Fibroblast of skin of abdomen (primary cell): ENCODE measurements at places on chromosomes 12 and 14.
A peak's percentile ranks its signal among the peaks of the same experiment; 100 is the strongest.

GRCh38 chr12:59113831-59114615, 193.7 kb upstream of the LRIG3 start:
- peak; percentile 85 for DNase-seq

DNA sequence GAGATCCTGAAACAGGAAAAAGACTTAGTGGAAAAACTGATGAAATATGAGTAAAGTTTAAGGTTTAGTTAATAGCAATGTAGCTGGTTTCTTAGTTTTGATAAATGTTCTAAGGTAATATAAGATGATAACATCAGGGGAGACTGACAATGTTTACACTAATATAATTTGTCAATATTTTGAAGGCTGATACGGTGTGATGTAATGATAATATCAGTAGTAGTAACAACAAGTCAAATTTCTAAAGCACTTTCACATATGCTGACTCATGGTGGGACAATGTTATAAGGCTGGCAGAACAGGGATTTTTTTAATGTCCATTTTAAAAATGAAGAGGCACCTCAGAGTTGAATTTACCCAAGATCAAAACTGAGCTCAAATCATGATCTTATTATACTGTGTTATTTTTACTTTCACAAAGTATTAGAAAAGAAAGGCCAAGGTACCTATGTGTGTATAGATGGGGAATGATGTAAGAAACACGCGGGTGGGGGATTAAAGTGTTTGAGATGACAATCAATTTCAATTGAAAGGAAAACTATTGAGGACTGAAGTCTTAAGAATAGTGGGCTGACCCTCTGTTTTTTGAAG, 2.4 kb upstream of the FLRT2 start:
- DNase-seq: peak; percentile 20

- peak; percentile 82 for DNase-seq
Observed at GRCh38 chr12:94186278-94187241, 38.2 kb downstream of the PLXNC1 start.

DNA sequence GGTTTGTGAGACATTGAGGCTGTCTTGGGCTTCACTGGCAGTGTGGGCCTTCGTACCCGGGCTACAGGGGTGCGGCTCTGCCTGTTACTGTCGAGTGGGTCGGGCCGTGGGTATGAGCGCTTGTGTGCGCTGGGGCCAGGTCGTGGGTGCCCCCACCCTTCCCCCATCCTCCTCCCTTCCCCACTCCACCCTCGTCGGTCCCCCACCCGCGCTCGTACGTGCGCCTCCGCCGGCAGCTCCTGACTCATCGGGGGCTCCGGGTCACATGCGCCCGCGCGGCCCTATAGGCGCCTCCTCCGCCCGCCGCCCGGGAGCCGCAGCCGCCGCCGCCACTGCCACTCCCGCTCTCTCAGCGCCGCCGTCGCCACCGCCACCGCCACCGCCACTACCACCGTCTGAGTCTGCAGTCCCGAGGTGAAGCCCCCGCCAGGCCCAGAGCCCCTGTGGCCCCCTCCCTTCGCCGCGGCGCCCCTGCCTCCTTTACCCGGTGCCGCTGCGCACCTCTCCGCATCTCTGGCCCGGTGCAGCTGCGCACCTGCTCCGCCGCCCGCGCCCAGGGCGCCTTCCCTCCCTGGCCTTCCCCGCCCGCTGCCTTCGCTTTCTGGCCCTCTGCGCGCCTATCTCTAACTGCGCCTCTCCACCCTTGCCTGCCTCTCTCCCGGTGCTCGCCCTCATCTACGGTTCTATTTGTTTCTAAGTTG, at the start of gene ENO2:
TSS of gene ENO2 (plus strand) at position 335 of the 701 bp plus-strand sequence. CDS start 1,253 bp downstream, outside the sequence.
- peak; percentile 73 for DNase-seq

DNA sequence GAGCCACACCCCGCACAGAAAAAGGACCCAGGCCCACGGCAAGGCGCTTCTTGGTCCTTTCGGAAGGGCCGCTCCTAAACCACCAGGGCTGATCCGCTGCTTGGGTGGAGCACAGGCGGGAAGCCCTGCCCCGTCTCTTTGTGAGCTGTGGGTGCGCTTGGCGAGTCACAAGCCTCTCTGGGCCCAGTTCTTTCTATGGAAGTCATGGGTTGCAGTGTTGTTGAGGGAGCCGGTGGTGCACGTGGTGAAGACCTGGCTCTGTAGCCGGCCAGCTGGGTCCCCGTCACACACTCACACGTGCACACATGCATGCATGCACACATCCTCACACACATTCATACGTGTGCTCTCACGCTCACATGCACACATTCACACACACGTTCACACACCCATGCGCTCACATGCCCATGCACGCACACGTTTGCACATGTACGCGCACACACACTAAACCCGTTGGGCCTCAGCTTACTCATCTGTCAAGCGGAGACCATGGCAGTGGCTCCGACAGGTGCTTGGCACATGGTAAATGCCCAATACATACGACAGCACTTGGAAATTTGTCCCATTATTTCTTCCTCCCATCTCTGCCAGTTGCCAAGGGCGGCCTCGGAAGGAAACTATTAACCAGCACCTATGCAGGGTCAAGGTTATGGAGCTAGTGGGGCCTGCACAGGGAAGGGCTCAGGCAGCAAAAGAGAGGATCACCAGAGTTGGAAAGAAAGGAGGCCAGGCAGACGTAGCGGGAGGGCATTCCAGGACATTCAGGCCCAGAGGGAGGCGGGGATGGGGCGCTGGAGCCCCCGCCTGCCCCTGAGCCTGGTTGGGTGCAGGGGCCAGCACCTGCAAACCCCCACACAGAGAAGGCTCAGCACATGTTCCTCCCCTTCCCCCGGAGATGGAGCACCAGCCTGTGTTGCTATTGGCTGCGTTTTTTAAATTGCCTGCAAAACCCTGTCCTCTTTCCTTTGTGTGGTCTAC, 96.9 kb downstream of the SETD3 start:
- DNase-seq: no peak

DNA sequence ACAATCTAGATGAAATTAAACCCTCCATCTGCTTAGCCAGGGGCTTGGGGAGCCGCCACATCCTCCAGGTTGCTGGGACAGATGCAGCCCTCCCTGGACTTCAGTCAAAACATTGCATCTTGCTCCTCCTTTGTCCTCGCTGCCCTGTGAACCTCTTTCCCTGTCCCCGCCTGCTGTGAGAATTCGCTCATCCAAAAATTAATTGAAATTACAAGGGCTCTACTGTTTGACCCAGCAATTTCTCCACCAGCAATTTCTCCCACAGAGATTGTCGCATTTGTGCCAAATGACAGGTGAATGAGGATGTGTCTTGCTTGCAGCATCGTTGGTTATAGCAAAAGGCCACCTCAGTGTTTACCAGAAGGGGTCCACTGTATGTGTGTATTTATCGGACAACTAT, 5.0 kb upstream of the POP5 start:
- no peak for DNase-seq

GRCh38 chr12:123891011-123891410, 81.6 kb downstream of the CCDC92 start:
- DNase-seq: no peak

- DNase-seq: peak; percentile 20
Observed at GRCh38 chr12:43776498-43776897, 17.7 kb downstream of the IRAK4 start.

DNA sequence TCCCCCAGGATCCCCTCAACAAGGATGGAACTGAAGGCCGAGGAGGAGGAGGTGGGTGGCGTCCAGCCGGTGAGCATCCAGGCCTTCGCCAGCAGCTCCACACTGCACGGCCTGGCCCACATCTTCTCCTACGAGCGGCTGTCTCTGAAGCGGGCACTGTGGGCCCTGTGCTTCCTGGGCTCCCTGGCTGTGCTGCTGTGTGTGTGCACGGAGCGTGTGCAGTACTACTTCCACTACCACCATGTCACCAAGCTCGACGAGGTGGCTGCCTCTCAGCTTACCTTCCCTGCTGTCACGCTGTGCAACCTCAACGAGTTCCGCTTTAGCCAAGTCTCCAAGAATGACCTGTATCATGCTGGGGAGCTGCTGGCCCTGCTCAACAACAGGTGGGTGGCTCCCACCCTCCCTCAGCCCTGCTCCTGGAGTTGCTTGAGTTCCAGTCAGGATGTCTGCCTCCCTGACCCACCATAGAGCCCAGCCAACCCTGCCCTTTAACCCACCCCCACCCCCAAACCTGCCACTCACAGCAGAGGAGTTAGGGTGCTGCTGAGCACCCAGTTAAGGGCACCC, 1.4 kb downstream of the ASIC1 start:
- no peak for DNase-seq

- peak; percentile 66 for DNase-seq
Observed at GRCh38 chr12:69097619-69098368, 141.6 kb upstream of the CPSF6 start.

DNA sequence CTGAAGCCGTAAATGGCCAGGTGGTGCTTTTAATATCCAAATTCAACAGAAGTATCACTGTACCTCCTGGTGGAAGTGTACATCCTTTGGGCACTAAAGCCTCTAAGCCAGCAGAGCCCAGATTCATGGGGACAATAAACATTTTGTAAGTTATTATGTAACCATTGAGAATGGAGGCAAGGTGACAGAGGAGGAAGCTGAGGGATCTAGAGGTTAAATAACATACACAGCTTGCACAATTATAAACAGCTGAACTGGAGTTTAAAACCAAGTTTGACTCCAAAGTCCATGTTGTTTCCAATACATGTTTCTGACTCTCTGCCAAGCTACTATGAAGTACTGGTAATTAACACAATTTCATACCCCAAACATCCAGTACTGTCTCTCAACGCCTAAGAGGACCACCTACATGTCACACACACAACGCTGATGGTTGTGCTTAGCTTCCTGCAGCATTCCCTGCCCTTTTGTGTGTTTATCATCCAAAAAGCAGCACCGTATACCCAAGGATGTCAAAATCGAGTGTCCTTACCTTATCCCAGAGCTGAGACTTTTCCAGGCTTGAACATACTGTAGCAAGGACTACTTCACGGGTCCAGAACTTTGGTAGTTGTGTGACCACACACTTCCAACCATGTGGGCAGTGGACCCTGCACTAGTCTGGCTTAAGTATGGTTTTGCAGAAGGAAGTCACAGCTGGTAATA, 41.3 kb downstream of the EGLN3 start:
- DNase-seq: no peak

- no peak for DNase-seq
Observed at GRCh38 chr14:103593577-103593976, 30.8 kb downstream of the COA8 start.

DNA sequence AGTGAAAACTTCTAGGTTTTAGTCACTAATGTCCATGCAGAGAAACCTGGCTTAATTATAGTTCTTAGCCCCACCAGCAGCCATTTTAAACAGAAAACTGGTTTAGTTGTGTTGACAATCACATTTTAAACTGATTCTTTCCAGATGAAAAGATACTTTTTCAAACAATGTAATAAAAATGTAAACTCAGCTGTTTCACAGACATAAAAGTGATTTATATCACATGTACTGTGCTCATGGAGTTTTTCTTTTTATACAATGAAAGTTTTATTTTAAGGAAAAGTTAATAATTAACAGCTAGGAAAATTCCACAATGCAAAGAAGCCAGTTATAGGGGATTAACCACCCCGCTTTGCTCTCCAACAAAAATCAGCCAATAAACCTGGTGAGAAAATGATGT, 129.7 kb downstream of the PAX9 start:
- DNase-seq: no peak

- no peak for DNase-seq
Observed at GRCh38 chr12:74031045-74031444, 506.6 kb upstream of the ATXN7L3B start.

GRCh38 chr14:30528778-30529642, 29.9 kb upstream of the G2E3 start:
- no peak for DNase-seq

DNA sequence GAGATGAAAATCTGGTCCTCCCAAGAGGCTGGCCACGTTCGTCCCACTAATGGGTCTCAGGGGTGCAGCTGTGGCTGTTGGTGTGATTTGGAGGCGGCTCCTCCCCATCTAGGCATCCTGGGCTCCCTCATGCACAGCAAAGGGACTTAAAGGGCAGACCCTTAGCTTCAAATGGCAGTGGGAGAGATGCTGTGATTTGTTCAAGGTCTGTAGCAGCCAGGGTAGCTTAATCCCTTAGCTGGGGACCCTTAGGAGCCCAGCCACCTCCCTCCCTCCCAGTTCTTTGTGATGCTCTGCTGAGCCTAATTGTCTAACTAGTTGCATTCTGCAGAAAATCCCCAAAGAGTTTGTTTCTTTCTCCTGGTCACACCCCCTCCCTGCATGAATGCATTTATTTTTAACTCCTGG, 18.3 kb downstream of the DYRK4 start:
- no peak for DNase-seq

GRCh38 chr14:63705561-63706070, 22.2 kb downstream of the SGPP1 start:
- DNase-seq: no peak

GRCh38 chr12:76192416-76192815, 107.9 kb upstream of the NAP1L1 start:
- DNase-seq: no peak

GRCh38 chr12:81128930-81129554, 51.2 kb downstream of the ACSS3 start:
- DNase-seq: peak; percentile 34

GRCh38 chr14:35395283-35395682, 9.3 kb downstream of the NFKBIA start:
- no peak for DNase-seq

DNA sequence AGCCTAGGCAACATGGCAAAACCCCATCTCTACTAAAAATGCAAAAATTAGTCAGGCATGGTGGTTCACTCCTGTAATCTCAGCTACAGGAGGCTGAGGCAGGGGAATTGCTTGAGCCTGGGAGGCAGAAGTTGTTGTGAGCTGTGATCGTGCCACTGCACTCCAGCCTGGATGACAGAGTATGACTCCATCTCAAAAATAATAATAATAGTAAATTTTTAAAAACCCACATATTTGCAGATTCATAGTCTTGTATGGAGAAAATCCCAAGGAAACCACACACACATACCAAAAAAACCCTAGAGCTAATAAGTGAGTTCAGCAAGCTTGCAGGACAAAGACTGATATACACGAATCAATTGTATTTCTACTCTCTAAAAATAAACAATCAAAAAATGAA, 19.0 kb upstream of the MTHFD1 start:
- peak; percentile 3 for DNase-seq

DNA sequence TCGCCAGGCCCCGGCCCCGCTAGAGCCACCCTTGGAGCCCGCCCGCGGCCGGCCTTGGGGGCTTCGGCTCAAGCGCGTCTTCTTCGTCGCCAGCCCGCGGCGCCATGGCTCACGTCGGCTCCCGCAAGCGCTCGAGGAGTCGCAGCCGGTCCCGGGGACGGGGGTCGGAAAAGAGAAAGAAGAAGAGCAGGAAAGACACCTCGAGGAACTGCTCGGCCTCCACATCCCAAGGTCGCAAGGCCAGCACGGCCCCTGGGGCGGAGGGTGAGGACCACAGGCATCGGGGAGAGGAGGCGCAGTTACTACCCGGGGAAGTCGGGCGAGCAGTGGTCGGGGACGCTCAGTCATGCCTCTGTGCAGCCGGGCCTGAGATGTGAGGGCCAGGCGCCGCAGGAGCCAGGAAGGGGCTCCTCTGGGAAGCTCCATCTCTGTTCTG, 573 bp downstream of the ARL6IP4 start:
- no peak for DNase-seq

GRCh38 chr12:6536894-6537579, 2.7 kb downstream of the GAPDH start:
- peak; percentile 18 for DNase-seq

- no peak for DNase-seq
Observed at GRCh38 chr14:103712633-103713247, 2.5 kb downstream of the XRCC3 start.
